Omental fat pad (tissue), 4 donors: ENCODE measurements at places on chromosomes 3 and 15.

GRCh38 chr15:68047826-68048225, 6.3 kb upstream of the PIAS1 start:
- DNase-seq, result no peak

- DNase-seq, result no peak
These were observed 14.8 kb downstream of the EXD1 start for GRCh38 chr15:41215708-41216107.

DNA sequence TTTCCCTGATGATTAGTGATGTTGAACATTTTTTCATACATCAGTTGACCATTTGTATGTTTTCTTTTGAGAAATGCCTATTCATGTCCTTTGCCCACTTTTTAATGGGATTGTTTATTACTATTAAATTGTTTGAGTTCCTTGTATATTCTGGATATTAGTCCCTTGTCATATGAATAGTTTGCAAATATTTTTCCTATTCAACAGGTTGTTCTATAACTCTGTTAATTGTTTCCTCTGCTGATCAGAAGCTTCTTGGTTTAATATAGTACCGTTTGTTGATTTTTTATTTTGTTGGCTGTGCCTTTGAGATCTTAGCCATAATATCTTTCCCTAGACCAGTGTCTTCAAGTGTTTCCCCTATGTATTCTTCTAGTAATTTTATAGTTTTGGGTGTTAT, 189.0 kb upstream of the RARB start:
- no peak for DNase-seq

- DNase-seq, result no peak
These were observed 344.0 kb upstream of the RARB start for GRCh38 chr3:25084016-25084415.

DNA sequence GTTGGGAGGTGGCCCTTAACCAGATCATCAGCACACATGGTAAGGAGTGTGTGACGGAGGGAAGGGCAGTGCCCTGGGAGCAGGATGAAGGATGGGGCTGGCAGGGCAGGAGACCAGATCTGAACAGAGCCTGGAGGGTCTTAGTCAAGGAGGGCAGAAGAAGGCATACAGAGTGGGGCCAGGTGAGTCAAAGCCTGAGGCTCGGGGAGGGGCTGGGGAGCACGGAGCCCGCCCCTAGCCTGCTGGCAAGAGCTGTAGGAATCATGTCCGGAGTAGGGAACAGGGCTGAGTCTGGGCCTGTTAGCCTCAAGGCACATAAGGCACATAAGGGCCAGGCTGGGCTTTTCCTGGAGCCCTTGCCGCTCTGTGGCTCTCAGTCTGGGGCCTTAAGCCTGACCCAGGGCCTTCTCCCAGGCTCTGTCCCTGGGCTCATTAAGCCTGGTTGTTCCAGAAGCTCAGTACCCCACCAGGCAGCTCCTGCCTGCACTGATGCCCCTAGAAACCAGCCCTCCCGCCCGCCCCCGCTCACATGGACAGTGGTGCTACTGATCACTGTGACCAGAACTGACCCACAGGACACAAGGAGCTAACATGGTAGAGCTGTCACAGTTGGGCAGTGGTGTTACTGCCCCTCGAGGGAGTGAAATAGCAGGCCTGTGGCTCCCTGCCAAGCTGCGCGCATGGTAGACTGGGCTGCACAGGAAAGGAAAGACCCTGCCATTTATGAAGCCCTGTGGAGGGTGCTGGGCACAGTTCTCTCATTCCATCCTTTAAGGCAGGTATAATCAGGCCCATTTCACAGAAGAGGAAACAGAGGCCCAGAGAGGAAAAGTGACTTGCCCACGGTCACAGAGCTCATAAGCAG, 14.6 kb downstream of the ISG20 start:
- DNase-seq, result no peak
